Stimulated activated naive CD8-positive, alpha-beta T cell treated with anti-CD3 and anti-CD28 coated beads, Interleukin-15, Interleukin-2, amounts not matched to agents 100 U/mL and 50 U/mL, for 24 hours (primary cell): ENCODE measurements at places on chromosomes 6 and 20.

DNA sequence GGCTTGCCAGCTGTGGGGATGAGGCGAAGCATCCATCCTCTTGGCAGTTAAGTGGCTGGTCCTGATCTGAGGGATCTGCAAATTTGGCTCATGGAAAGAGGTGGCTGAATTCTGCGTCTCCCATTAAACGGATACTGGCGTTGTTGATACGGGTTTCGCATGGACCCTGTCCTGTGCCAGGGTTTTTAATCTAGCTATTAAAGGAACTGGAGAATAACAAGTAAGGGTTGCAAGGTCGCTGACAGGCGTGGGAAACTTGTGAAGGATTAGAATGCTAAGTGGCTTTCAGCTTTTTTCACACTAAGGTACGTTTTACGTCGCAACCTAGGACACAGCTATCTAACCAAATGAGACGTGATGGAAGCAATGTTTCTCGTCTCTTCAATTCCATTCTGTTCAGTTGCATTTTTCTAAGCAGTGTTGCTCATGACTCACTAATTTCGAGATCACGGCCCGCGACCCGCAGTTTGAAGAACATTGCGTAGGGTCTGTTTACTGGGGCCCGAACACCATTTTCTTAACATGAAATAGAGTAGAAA lies 852 bp downstream of the GMNN start:
- peak; percentile 30 for DNase-seq

DNA sequence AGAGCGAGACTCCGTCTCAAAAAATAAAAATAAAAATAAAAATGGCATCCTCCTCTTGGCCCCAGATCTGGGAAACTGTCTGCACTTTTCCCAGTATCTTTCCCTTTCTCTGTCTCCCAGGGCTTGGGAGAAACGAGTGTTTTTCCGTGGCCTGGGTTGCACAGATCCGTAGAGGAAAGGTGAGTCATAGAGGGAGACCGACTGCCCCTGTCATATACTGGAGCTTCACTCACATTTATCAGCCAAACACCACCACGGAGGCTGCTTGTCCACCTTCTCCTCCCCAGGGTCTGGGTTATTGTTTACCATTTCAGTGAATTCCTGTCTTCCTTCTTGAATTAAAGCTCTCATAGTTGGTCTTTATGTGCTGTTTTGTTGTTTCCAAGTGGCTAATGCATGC lies 31.9 kb upstream of the EIF2S2 start:
- DNase-seq = no peak

- DNase-seq = no peak
These were observed 385.0 kb downstream of the CD83 start for GRCh38 chr6:14502551-14502950.

GRCh38 chr20:13284830-13285229 lies 63.8 kb downstream of the ISM1 start:
- DNase-seq = no peak

DNA sequence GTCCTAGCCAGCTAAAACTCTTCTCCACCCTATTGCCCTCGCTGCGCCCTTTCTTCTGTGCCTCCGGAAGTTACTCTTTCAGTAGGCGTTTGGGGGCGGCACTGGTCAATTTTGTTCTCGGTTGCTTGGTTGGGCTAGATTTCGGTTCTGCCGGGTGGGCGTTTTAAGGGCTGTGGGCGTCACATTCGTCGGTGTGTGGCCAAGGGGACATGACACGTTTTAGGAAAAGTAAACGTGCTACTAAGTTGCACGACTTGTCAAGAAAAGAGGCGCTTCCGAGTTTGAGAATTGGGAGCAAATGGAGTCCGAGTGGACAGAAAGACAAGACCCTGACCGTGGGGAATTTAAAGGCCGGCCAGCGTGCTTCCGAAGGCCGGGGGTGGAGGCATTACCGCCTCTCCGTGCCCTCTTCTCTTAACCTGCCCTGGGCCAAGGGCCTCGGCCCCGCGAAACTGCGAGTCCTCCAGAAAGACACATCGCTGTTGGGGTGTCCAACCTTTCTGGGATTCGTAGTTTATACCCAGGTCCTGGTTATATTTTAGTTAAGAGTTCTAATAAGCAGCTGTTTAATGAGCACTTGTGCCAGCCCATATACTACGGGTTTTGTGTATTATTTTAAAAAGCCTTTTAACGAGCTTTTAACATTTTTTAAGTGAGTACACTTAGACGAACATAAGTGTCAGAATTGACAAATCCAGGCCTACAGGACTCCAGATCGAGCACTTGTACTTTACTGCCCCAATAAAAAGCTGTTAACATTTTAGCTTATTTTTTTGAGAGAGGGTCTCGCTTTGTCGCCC lies 664 bp upstream of the BAG6 start:
- peak; percentile 86 for DNase-seq

DNA sequence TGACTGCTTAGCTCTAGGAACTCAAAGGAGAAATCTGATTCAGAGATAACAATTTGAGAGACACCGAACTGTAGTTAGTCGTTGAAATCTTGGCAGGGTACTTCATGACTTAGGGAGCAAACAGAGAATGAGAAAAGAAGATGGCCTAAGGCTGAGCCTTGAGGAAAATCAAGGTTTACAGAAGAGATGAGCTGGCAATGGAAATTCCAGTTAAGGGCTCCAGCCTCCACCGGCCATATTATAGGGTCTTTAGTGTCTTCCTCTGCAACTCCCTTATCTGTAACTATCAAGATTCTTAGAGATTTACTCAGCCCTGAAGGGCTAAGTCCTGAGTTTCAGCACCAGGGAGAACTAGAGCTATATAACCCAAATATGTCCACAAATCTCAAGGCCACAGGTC lies 26.6 kb downstream of the KCNK17 start:
- no peak for DNase-seq

- no peak for DNase-seq
These were observed 12.2 kb upstream of the MOXD1 start for GRCh38 chr6:132413499-132413802.

- no peak for DNase-seq
These were observed 52.6 kb downstream of the THBS2 start for GRCh38 chr6:169200893-169201514.

DNA sequence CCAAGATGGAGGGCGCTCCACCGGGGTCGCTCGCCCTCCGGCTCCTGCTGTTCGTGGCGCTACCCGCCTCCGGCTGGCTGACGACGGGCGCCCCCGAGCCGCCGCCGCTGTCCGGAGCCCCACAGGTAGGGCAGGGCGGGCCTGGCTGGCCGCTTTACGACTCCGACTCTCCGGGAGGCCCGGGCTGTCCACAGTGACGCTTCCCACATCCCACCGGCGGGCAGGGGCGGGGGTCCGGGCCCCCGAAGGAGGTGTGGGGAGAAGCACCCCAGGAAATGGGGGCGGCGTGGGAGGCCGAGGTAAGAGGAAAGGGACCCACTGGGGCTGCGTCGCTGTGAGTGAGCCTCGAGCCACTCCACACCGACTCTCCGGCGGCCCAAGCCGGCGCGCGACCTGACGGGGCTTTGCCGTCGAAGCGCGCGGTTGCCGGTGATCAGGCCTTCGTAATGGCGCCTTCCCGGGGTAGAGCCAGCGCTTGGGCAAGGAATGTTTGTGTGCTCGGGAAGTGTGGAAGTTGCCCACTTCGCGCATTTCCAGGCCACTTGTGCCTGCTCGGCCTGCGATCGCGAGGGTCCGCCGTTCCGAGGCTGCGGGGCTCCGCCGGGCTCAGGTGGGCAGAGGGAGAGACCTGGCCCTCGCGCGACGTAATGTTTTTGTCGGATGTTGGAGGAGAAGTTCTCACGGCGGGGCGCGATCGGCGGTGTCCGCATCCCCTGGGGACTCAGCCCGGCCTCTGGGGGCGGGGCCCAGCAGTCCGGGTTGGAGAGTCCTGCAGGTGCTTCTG lies 427 bp downstream of the GINM1 start:
- peak; percentile 56 for DNase-seq

GRCh38 chr6:147203311-147204059 lies 732 bp upstream of the STXBP5 start:
- DNase-seq = peak; percentile 70

GRCh38 chr20:59149678-59150504 lies 13.7 kb upstream of the ZNF831 start:
- peak; percentile 73 for DNase-seq

DNA sequence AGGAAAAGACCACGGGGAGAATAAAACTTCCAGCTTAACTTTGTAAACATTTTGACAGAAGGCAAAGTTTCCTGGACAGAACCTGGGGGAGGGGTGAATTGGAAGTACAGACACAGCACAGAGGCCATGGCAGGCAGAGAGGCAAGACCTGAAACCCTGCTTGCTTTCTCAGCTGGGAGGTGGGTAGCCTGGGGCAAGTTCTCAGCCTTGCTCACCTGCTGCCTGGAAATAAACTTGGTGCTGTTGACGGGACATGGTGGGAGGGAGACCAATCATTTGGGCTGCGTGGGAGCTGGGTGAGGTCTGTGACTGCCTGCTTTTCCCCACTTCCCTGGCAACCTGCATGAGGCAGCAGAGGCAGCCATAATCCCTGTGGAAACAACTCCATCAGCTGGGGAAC lies 221.3 kb downstream of the MOXD1 start:
- DNase-seq = no peak

- no peak for DNase-seq
These were observed 143.5 kb upstream of the BMP2 start for GRCh38 chr20:6623989-6624388.

GRCh38 chr6:125415913-125416312 lies 114.1 kb upstream of the HDDC2 start:
- DNase-seq = no peak

DNA sequence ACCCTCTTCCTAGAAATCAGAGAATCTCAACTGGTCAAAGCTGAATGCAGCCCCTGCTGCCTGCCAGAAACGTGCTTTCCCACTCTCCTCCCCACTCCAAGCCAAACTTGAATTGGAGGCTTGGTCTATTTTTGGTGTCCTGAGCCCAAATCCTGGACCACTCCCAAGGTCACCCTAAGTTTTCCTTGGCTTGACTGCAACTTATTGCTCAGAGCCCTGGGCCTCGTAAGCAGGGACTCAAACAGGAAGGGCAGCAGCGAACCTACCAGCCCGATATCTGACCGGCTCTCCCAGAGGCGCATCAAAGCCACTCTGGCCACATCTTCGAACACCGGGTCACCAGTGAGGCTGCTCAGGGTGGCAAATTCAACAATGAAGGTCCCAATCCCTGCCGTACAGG lies 12.7 kb downstream of the EDEM2 start:
- no peak for DNase-seq

- no peak for DNase-seq
These were observed 101.2 kb downstream of the ERMARD start for GRCh38 chr6:169852504-169853195.

DNA sequence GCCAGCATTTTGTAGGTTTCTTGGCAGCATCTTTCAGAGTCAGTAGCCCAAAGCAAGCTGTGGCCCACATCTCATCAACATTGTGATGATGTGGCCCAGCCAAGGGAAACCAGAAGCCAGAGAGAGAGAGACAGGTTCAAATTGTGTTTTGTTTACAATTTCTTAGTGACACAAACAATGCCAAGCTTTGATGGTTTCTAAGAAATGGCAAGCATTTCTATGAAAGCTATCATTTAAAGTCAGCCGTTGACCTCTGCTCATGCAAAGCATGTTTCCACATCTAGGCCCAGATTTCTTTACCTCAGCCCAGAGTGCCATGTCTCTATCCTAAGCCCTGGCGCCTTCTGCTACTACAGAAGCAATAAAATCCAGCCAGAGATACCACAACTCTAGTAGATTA lies 32.9 kb downstream of the GCM1 start:
- DNase-seq = no peak

DNA sequence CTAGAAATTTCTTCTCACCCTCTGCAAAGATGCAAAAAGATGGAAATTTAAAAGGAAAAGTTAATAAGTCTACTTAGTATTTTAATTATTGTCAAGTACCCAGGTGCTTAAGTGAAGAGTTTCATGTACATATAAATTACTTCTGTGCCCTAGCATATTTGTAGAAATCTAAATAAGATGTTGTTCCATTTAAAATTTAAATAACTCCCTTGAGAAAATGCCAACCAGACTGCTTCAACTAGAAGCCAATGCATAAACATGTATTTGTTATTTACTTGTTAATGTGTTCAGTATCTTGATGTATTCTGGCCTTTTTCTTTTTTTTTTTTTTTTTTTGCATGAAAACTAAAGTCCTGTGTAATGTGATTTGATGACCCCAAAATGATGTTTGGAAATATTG lies 6.3 kb upstream of the TMEM244 start:
- DNase-seq = no peak

DNA sequence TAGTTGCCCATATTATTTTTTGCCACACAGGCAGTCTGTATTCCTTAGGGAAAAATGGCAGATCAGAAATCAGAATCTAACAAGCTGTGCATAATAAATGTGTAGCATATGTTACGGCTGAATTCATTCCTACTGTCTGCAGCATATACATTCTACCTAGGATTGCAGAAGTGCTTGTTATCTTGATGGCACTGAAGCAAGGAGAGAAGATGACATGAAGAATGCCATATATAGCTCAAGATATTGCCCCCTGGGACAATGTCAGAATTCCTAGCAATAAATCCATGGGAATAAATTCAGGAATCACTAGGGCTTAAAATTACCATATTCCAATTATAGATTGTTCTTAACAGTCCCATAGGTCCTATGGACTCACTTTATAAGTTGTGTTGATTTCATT lies 293.0 kb upstream of the CNR1 start:
- DNase-seq = no peak

GRCh38 chr20:46649650-46649949 lies 1.7 kb downstream of the SLC13A3 start:
- DNase-seq = no peak

GRCh38 chr6:109165392-109165974 lies 70.2 kb downstream of the CEP57L1 start:
- no peak for DNase-seq

DNA sequence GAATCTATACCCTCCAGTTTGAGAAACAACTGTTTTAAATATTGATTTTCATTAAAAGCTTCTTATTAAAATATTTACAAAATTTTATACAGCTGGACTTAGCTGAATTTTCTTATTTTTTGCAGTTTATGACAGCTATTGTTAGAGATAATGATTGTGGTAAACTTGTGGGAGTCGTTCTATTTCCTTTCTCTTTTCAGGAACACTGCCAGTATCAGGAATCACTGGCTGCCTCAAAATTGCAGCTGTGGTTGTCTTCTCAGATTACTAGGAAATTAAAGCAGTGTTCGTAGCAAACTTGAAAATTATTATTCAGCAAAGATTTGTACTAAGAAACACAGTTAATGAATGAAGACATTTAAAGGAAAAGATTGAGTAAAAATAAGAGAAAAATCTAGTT lies 311.0 kb downstream of the CENPW start:
- no peak for DNase-seq

DNA sequence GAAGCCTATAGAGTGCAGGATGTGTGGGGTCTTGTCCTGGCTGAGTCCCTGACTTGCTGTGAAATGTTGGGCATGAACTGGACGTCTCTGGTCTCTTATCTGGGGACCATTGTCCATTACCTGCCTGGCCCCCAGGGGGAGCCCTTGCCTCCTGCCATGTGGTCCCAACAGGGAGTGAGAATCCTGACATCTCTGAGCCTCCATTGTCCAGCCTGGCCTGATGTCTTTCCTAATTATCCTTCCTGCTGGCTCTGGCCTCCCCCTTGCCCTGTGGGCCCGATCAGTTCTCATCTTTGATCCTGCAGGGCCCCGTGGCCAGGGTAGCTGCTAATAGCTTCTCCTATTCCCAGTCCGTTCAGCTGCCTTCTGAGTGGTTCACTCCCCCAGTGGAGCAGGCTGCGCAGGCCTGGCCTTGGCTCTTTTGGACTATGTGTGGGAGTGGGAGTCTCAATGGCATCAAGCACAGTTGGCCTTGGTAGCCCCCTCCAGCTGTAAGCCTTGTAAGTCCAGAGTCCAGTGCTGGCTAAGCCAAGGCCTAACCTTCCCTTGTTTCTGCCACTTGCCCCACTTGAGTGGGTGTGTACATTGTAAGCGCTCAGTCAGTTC lies 77.9 kb upstream of the RALY start:
- DNase-seq = peak; percentile 71

GRCh38 chr20:51910321-51911050 lies 108.2 kb upstream of the SALL4 start:
- no peak for DNase-seq

GRCh38 chr6:166308033-166308768 lies at the start of gene PRR18:
Gene PRR18 (minus strand): TSS chr6:166308392. CDS start chr6:166308142, 250 bp downstream.
- peak; percentile 19 for DNase-seq
